ENCODE measurements at places on chromosomes 5 and 9.

- DNase-seq, result no peak
These were observed 780.0 kb downstream of the SEMA5A start for GRCh38 chr5:8765886-8766285.

GRCh38 chr5:141477815-141478214, 2.0 kb downstream of the PCDHGC3 start:
- no peak for DNase-seq

GRCh38 chr5:55250064-55250463, 16.7 kb upstream of the CCNO start:
- no peak for DNase-seq

DNA sequence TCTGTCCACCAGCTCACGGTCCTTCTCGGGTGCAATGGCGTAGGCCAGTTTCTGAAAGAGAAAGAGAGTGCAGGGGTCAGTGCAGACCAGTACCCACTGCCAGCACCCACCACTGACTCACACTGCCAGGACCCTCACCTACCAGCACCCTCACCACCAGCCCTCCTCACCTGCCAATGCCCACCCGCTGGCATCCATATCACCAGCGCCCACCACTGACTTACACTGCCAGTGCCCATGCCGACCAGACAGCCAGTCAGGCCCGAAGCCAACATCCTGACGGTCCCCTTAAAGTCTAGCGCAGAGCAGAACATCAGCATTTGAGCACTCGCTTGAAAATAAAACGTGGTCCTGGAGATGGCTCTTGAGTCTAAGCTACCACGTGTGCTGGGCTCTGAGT, 44.3 kb downstream of the SLC6A3 start:
- DNase-seq, result no peak

DNA sequence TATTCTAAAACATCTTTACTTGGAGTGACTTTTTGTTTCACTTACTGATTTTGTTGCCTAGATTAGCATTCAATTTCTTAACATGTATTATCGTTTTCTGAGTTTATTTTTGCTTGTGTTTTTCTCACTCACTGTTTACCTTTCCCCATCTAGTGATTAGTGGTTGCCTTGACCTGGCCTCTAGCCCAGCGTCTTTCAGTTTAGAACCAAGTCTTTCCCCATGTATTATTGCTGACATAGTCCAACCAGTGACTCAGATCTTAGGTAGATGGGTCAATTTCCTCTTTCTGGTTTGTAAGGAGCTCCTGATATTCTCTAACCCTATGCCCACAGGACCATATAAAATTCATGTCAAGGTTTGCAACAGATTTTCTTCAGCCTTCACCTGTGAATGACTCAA, 135.5 kb downstream of the PRR16 start:
- DNase-seq, result no peak

- DNase-seq, result no peak
These were observed 69.0 kb downstream of the UGCG start for GRCh38 chr9:111965566-111966019.

- DNase-seq, result no peak
These were observed 247.6 kb downstream of the COX7C start for GRCh38 chr5:86865256-86865785.

DNA sequence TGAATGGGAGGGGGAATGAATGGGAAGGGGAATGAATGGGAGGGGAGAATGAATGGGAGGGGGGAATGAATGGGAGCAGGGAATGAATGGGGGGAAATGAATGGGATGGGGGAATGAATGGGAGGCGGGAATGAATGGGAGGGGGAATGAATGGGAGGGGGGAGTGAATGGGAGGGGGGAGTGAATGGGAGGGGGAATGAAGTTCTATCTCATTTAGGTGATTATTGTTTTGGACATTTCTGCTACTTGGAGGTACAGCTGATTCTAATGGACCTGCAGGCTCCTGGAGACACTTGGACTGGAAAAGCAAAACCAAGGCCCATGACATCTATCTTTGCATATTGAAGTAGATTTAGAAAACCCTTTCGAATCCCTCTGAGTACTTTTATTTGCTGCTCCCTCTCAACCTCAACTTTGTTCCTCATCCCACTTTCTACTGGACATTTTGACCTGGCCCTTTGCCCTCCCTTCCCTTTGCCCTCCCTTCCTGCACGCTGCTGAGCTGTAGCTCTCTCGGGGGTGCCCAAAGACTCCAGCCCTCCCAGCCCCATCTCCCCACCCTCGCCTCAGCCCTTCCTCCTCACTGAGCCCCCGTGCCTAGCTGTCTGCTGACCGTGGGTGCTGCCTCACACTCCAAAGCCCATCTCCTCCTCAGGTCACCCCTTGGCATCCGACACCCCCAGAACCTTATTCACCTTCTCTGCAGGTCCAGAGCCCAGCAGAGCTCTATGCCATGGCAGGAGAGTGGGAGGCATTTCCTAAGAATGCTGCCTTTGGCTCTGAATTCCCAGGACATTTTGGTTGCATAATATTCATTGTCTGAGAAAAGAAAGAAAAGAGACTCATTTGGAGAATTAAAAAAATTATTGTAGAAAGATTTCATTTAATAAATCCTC, 19.9 kb upstream of the LPCAT1 start:
- no peak for DNase-seq

DNA sequence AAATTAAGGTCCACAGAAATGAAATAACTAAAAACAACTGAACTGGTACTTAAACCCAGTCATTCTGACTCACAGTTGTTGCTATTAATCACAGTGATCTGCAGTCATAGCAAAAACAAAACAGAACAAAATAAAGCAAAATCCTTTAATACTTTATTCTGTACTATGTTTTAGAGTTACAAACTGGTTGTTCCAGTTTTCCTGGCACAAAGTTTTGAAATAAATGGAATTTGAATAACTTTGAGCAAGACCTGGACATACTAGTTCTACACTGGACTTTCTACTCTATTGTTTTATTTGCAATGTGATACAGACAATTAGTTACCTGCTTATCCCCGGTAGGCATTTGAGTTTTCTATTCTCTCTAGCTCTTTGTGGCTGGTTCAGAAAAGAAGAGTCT, 147.9 kb downstream of the DMRT2 start:
- DNase-seq, result no peak

GRCh38 chr9:137139468-137140150, 655 bp downstream of the GRIN1 start:
- DNase-seq, result no peak

- no peak for DNase-seq
These were observed 180.3 kb upstream of the GHR start for GRCh38 chr5:42242881-42243485.

DNA sequence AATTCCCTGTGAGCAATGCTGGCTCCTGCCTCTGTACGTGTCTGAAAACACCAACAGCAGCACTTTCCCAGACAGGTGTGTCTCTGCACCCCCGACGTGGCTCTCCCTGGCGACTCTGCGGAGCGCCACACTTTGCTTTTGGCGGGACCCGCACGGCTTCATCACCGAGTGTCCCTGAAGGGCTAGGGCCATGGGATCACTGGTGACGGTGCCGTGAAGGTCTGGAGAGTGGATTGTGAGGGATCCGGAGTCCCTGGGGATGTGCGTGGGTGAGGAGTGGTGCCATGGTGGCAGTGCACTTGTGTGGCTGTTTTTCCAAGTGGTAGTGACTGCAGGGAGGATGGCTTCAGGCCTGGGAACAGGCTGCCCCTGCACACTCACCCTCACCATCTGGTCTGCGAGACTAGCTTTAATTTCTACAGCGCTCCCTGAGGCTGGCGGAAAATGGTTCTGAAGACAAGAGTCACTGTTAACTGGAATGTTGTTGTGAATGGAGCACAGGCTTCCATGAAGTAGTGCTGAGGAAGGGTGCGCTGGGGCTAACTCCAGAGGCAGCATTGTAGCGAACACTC, 3.2 kb downstream of the NKD2 start:
- DNase-seq, result no peak

- DNase-seq, result no peak
These were observed 50.1 kb downstream of the TMEM167A start for GRCh38 chr5:83026930-83027687.

DNA sequence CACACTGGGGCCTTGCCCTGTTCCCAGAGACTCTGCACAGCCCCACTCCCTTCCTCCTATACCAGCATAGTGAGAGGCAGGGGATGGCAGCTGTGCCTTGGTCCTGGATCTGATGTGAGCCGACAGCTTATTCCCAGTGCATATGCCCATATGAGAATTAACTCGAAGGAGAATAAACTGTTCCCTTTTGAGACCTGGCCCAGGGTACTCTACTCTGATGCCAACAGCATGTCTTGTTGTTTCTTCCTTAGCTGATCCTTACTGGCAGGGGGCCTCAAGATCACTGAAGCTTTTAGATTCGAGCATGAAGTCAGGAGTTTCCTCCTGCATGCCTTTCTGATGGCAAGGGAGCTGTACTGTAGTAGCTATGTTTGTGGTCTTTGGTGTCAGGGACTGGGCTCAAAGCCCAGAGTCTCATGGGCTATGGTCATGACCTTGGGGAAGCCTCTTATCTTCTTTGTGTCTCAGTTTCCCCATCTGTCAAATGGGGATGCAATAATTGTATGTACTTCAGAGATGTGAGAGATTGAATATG, 57.1 kb downstream of the DOCK2 start:
- no peak for DNase-seq

DNA sequence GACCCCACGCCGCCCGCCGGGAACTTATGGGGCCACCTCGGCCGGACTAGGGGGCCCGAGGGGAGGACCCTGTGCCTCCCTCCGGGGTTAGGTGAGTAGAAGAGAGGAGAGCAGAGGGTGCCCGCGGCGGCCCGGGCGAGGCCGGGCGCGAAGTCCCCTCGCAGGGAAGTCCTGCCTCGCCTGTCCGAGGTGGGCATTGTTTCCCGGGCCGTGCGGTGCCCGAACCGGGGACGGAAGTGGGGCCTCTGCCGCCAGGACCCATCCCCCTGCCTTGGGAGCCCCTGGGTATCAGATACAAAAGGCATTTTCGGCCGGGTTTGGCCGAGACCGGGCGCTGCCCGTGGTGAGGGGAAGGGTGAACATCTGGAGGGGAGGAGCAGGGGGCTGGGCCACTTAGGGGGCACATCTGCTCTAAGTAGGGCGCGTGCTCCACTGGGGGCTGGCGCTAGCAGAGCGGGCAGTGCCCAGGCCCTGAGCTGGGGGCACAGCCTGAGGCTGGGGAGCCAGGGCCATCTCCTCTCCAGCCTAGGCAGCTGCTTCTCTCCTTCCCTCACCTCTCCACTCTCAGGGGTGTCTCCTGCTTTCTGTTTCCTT, 48.2 kb downstream of the DAB2IP start:
- no peak for DNase-seq

- DNase-seq, result no peak
These were observed 497.0 kb downstream of the RAB3C start for GRCh38 chr5:59079622-59080620.

DNA sequence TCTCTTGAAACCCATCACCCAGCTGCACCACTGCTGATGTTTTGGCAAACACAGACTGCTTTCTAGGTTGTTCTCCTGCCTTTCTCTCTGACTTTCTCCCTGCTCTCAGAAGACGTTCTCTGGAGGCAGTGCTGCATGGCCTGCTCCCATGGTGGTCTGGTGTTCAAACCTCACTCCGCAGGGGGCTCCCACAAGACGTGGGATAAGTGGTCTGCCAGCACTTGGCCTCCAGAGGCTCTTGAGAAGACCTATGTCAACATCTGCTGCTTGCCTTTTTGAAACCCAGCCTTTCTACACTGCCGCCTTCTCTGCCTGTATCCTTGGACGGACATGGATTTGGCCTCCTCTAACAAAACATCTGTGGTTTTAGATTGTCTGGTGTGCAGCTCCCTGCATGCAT, 16.6 kb downstream of the USP20 start:
- DNase-seq, result no peak

DNA sequence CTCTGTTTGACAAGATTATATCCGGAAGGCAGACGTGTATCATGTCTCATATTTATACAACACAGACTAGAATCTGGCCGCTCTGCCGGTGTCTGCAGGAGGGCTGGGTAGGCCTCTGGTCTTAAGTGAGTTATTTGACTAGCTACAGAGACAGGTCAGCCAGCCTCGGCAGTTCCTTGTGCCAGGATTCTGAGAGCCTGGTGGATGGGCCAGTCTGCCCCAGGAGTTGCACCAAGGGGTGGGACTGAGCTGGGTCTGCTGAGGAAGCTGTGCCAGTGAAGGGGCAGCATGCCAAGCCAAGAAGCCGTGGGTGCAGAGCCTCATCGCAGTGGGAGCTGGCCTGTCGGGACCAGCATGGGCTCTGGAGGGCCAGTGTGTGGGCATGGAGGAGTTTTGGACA, 7.1 kb downstream of the SNX18 start:
- DNase-seq, result no peak

DNA sequence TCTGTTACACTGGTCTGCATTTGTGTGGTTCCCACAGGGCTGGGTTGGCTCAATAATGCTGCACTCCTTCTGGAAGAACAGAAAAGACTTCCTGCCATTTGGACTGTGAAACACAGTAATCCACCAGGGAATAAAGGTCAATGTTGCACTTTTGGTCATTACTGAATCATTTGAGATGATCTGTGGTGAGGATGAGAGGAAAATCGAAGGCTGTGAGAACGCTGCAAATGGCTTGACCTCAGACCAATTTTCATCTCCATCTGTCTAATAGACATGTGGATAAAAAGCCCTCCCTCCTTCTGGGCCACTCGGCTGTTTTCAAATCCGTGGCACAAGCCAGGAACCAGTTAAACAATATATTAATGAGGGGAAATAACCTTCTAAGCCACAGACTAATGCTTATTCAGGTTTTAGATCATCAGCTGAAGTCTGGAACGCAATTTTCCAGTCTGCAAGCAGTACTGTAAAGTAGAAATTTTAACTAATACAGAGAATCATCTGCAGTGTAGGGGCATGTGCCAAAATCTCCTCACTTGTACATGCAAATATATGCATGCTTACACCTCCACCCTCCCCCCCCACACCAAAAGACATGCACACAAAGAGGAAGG, 20.2 kb downstream of the TLE1 start:
- DNase-seq, result no peak

GRCh38 chr9:32928145-32928763, 73.2 kb downstream of the APTX start:
- DNase-seq, result no peak

GRCh38 chr5:126888175-126888574, 111.2 kb downstream of the LMNB1 start:
- DNase-seq, result no peak
